Karpas-422 (cell line): ENCODE measurements at places on chromosomes 12 and 14.
A peak's percentile ranks its signal among the peaks of the same experiment; 100 is the strongest.

DNA sequence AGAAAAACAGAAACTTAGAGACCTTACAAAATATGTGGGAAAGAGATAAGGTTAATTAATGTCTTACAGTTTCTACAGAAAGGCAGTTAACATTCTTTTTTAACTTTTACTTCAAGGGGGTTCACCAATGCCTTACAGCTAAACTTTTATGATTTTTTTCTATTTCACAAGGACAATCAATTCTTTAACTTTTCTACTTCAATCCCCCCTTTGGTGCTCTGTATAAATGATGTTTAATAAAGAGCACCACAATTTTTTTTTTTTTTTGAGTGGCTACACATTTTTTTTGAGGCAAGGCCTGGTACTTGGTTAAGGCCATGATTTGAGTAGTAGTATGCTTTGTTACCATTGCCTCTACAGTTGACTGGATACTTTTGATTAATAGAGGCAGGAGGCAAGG is 279.6 kb downstream of the PRKD1 start:
- DNase-seq: peak; percentile 58

DNA sequence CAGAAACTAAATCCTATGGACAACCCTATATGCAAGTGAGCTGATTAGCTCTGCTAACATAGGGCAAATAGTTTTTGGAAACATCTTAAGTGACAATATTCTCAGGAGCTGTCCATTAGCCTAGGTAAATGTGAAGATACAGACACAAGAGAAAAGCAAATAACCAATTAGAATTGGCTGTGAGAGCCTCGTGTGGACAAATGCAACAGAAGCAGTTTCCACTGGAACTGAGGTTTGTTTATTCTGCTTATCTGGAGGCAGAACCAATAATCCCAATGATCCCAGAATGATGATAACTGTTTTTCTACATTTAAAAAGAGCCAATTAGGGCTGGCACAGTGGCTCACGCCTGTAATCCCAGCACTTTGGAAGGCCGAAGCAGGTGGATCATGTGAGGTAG is 43.2 kb upstream of the YAF2 start:
- DNase-seq: no peak

DNA sequence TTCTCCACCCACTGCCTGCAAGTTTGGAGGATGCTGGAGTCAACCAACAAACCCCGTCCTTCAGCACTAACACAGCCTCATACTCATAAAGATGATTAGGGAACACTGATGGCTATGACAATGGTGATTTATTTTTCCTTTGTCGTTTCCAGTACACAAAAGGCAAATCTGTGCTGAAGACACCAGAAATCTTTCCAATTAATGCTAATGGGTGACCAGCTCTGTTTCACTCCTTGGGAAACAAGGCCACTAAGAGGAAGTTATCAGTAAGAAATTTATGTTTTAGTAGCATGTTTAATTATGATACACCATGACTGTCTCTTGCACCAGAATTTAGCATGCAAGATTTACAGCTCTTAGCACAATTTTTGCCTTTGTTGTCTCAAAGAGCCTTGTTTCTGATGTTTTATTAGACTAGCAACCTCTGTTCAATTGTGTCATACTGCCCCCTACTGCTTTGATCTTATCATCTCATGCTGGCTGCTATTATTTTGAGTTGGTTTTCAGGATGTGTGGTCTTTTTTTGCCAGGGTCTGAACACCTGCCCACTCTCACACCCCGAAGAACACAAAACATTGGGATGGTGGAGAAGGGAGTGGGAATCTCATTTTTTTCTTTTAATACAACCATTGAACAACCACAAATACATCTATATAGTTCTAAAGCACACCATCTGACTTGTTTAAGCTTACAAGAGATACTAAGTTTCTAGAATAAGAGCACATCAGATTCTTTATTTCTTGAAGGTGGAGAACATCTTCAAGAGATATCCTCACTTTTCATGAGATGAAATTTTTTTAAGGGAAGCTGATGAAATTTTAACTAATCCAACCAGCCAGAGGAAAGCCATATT is 160.9 kb downstream of the SPTSSA start:
- DNase-seq: peak; percentile 84

DNA sequence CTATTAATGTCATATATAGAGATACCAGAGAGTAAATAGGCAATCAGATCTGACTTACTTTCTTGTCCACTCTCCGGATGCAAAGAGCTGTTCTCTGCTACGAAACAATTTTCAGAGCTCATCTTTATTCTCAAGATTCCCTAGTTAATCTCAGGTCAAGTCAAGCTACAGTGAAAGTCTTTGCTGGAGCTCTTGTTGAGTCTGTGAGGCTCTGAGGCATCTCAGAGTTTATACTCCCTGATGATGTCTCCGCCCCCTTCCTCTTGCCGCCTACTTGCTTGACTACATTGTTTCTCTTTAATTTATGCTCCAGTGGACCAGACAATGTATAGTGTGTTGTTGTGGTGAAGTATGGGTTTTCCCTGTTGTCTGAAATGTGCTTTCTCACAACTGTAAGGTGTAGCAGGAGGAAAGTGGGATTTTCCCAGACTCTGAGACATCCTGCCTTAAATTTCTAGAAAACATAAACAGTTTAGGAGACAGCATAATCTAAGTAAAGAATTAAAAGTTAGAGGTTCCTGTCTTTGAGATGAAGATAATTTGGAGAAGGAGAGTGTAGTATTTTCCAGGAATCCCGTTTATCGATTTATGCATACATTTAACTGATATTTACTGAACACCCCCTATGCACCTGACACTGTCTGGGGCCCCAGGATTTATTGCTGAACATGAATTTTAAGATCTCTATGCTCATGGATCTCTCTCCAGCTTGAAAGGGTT is at the start of gene CD69:
Gene CD69 (minus strand): TSS at position 203 of the 720 bp plus-strand sequence. CDS start 81 bp downstream, at position 122.
- no peak for DNase-seq

GRCh38 chr12:52837413-52837741 is 3.3 kb upstream of the KRT79 start:
- no peak for DNase-seq

DNA sequence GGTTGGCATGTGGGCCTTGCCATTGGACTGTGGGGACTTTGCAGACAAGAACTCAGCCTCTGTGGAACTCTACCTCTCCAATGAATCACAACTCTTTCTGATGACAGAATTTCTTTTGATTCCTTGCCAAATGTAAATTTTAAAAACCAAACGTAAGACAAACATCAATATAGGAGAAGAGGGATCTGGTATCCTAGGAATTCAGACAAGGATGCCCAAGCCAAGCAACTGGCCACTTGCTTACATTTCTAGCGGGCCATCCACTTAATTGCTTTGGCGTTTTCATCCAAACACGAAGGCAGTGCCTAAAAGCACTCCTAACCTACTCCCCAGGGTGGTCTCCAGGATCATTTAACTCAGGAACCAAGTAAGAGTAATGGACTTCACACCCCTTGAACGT is 23.4 kb upstream of the RAB35 start:
- DNase-seq: no peak

GRCh38 chr12:1319212-1319611 is 275.2 kb downstream of the FBXL14 start:
- no peak for DNase-seq

GRCh38 chr12:20445687-20446086 is 77.3 kb downstream of the PDE3A start:
- DNase-seq: no peak

GRCh38 chr14:91303091-91303923 is 58.8 kb upstream of the GPR68 start:
- peak; percentile 97 for DNase-seq

GRCh38 chr12:131536766-131537165 is 174.1 kb upstream of the SFSWAP start:
- DNase-seq: no peak

- no peak for DNase-seq
Observed at GRCh38 chr12:2796187-2796666, 1.5 kb downstream of the FKBP4 start.

DNA sequence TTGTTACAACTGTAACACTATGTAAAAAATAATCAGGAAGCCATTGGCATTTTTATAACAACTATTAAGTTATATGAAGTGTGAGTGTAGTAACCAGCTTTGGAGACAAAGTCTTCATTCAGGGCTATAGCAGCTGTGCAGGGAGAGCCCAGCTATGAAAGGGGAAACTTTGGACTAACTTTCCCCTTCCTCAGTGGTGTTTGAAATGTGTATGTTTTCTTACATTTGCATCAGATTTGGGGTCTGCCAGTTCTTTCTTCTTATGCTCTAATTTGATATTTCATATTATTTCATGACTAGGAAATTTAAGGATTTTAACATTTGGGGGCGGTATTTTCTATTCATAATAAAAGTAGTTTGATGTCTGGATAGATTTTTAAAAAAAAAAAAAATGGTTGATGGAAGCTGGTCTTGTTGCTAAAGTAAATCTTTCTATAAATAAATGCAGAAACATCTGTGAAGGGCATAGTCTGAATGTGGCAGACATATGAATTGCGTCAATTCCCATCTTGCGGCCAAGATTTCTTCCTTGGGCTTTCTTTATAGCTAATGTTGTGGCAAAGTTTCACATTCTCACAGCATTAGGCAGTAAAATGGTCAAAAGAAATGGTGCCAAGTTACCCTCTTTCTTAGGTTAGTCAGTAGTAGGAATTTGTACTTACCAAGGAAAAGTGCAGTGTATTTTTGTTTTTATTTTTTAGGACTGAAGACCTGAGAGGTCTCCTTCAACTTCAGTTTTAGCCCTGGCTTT is 35.6 kb downstream of the RASSF8 start:
- DNase-seq: no peak

DNA sequence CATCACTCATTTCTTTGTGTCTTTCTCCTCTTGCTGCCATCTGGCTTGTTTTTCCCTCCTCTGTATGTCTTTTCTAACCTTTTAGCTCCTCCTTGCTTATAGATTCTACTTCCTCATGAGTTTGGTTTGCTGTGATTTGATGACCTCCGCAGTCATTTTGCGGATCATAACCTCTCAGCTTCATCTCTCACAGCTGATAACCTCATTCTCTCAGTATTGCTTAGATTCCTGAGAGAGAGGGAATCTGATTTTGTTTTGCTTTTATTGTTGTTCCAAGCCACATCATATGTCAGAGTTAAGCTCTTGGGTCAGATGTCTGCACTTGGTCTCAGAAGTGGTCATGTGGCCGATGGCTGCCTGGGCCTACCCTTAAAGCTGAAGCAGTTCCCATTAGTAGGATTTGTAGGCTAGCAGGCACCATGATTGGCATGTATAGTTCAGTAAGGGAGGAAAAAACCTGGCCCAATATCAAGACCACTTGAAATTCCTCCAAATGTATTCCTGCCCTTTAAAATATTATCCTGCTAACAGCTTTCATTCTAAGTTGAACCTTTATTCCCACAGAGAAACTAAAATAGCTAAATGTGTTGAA is 13.5 kb downstream of the ZNF664 start:
- DNase-seq: no peak

DNA sequence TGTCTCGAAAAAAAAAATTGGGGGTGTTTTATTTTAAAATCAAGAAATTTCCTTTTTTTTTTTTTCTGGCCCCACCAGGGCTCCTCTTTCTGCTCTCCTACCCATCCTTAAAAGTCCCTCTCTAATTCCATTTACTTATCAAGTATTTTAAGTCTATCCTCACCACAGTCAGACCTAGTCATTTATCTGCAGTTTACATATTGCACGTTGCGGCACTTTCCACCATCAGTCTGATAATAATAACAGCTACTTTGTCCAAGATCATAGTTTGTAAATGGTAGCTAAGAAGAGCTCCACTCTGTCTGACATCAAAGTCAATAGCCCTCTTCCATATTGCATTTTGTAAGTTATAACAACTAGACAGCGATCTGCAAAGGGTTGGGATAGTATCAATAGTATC is 23.6 kb upstream of the CAND1 start:
- no peak for DNase-seq

DNA sequence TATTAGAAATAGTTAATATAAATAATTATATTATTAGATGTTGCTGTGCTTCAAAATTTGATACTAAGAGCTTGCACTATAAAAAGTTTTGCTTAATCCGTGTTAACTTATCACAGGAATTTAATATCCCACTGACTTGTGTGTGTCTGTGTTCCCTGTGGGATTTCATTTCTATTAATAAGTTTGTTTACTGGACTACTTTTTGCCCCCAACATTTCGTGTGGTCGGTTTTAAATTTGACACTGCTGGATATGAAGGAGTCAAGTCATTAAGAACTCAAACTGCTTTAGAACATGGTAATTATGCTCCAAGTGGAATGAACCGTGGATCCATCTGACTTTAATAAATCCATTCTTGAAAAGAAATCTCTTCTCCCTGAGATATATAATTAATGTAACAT is 182.2 kb upstream of the NUDT4 start:
- DNase-seq: no peak

DNA sequence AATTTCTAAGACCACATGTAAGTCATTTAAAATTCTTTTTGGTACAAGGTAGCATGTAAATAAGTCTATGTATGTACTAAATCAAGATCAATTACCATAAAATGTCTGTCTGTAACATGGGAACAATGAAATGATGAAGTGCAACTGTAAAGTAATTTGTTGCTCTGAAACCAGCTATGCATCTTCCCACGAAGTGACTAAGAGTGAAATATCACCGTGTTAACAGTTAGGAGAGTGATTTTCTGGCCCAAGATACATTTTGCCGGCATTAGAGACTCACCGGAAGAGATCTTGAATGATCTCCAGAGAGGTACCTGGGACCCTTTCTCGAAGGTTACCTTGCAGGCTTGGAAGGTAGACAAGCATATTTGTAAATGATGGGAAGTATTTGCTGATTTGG is 105.8 kb downstream of the SAMD4A start:
- no peak for DNase-seq

- no peak for DNase-seq
Observed at GRCh38 chr14:74569387-74569786, 42.6 kb downstream of the LTBP2 start.

DNA sequence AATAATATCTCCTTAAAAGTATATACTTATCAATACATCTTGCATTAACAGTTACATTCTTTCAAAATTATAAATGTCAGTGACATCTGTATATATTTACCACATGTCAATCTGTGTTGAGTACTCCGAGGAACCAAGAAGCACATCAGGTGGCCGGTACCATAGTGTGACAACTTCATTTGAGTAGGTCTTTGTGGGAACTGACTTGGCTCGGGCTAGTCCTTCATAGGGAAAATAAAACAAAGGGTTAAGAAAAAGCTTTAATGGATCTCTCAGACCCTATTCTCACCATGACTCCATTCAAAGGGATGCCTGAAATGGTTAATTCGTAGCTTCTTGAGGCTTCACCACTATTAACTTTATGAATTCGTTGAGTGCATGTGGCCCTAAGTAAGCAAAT is 94.9 kb downstream of the ELK3 start:
- no peak for DNase-seq

GRCh38 chr12:116382686-116383530 is 105.4 kb upstream of the MED13L start:
- DNase-seq: no peak

GRCh38 chr12:89062996-89063395 is 289.3 kb downstream of the DUSP6 start:
- no peak for DNase-seq

GRCh38 chr12:57477710-57478681 is 1.7 kb downstream of the ARHGAP9 start:
- DNase-seq: no peak

- no peak for DNase-seq
Observed at GRCh38 chr12:76739896-76740295, 24.0 kb upstream of the ZDHHC17 start.

GRCh38 chr12:115946867-115947695 is 330.4 kb downstream of the MED13L start:
- peak; percentile 45 for DNase-seq
